ENCODE measurements at places on chromosomes 13 and 19.

DNA sequence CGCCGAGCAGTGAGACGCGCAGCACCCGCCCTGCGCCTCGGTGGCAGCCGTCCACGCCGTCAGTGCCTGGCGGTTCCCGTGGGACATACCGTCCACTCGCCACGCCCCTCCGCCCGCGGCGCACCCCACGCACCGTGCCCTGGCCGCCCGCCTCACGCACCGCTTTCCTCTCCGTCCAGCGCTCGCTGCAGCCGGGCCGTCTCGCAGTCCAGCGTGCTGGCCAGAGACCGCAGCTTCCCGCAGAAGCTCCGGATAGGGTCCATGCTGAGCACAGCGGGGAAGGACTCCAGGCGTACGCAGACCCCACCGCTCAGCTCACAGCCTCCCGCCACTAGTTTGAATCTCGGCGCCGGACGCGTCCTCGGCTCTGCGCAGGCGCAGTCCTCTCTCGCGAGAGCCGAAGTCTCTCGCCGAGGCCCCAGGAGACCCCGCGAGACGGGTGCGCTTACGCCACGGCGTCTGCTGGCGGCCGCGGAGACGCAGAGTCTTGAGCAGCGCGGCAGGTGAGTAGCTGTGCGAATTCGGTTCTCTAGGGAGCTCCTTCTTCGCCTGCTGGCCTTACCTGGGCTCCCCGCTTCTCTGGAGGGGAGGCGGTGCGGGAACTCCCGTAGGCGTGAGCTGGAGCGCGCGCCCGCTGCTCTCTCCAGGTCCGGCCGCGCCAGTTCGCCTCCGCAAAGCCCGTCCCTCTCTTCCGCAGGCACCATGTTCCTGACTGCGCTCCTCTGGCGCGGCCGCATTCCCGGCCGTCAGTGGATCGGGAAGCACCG, at the start of the genes MRPL57 and SKA3:
Gene MRPL57 (plus strand): TSS at position 444 of the 767 bp plus-strand sequence. CDS start 259 bp downstream, at position 703.
Gene SKA3 (minus strand): TSS at position 338 of the 767 bp plus-strand sequence. CDS start 75 bp downstream, at position 263.
- peak; percentile 88 for DNase-seq

DNA sequence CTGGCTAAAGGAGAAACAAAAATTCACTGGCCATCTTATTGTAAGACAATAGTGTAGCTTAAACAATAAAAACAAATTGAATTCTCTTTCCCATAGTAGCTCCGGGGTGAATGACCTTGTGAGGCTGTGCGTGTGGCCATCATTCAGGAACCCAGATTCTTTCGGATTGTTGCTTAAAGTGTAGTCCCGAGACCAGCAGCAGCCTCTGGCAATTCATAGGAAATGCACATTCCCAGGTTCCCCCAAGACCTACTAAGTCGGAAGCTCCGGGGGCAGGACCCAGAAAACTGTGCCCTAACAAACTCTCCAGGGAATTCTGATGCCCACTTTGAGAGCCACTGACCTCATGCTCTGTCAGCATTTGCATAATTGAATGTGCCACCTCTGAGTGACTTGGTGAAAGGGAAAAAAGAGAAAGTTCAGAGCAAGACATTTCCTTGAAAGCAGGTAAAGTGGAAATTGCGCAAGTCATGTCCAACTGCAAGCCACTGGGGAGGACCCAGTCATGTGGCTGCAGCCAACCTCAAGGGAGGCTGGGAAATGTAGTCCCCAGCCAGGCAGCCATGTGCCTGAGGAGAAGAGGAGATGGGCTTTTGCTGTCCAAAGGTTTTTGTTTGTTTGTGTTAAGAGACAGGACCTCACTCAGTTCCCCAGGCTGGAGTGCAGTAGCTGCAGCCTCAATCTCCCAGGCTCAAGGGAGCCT, 50.7 kb upstream of the PNMA8B start:
- DNase-seq = no peak

GRCh38 chr13:32228330-32229041, 86.7 kb downstream of the ZAR1L start:
- no peak for DNase-seq

GRCh38 chr13:29476046-29476445, 119.4 kb downstream of the SLC7A1 start:
- DNase-seq = no peak

DNA sequence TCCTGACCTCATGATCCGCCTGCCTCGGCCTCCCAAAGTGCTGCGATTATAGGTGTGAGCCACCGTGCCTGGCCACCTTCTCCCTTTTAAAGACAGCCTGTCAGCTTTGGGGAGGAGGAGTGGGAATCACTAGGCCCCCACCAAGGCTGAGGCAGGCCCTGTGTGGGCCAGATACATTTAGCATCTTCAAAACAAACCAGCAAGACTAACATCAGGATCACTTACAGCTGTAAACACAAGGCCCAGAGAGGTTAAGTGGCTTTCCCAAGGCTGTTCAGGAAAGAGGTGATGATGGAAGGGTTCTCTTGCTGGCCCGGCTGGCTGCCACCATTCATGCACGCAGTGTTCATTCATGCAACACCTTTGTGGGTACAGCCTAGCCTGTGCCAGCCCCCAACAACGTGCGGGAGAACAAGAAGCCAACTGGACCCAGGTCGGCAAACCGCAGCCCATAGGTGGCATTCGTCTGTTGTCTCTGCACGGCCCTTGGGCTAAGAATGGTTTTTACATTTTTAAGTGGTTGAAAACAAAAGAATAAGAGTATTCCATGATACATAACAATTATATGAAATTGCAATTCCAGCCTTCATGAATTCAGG, 23.0 kb downstream of the IER2 start:
- DNase-seq = no peak

DNA sequence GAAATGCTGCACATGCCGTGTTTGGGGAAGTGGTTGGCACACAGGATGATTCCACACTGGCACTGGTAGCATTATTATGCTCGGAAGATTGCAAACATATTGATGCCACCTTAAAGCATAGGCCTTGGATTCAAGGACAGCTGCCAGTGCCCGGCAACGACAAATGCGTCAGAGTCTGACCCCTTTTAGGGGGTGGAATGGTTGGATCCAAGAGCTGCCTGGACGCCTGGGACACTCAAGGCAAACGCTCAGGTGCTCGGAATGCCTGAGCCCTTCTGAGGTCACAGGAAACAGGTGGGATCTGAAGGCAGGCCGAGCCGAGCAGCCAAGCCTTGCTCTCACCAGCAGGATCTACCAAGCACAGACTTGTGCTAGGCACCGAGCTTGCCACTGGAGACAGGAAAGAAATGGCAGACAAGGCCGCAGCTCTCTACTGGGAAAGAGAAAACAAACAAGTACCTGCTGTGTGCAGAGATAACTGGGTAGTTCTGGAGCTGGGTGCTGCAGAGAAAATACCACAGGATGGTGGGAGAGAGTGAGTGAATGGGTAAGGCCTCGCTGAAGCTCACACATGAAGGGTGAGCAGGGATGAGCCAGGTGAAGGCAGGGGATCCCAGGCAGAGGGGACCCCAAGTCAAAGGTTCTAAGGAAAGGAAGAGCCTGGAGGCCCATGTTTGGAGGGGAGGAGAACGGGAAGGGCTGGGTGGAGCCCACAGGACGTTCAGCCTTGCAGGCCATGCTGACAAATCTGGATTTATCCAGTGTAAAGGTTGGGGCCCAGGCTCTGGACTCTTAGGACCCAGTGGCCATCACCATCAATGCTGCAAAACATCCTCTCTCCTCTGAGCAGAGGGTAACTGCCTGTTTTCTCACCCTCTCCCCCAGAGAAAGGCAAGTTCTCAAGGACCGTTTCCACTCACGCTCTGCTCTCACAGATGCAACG, 9.2 kb downstream of the RANBP3 start:
- no peak for DNase-seq

- DNase-seq = peak; percentile 73
Measured at GRCh38 chr13:31199849-31200636, at the start of gene B3GLCT. Gene B3GLCT (plus strand): TSS chr13:31199975. CDS start chr13:31200085, 110 bp downstream.

DNA sequence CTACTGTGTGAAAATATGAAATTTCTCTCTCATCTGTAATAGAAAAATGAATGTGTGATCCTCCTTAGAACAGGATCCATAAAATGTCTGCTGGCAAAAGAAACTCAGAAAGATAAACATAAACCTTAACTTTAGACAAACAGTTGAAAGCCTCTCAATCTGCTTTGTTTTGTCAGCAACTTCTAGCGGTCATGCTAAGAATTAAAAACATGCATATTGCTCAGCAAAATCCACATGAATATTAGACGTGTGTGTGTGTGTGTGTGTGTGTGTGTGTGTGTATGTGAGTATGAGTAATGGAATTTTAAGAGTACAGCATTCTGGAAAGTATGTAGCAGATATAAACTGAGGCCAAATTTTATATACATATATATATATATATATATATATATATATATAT, 1779.2 kb upstream of the MIR17HG start:
- no peak for DNase-seq

GRCh38 chr19:29442910-29443309, 82.9 kb upstream of the VSTM2B start:
- DNase-seq = no peak

DNA sequence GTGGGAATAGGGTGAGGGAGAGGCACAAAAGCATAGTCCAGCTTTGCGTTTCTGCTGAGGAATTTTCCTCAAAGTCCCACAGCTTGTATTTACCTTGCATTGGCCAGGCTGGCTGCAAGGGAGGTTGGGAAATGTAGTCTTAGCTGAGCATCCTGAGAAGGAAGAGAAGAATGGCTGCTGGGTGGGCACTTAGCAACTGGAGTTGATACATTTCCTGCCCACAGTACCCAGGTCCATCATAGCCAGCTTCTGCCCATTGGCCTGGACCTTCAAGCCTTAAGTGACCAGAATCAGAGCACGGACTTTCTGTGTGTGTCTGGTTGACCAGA, 112.4 kb downstream of the SIPA1L3 start:
- no peak for DNase-seq

DNA sequence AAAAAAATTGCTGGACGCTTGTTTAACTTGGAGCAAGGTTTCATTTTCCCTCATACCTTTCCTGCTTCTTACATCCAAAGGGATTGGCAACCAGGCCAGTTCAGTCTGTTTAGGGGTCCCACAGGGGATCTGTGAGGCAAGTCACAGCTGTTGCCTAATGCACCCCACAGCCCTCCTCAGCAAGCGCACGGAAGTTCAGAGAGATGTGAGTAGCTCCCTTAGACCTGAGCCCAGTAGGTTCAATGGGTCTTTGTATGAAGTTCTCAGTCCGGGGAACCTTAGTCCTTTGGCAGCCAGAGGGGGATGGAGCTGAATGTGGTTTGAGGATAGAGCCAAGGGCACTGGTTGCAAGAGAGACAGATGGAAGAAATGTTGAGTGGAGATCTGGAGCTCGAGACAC, 13.0 kb downstream of the SAMD4B start:
- no peak for DNase-seq

All from stimulated activated CD8-positive, alpha-beta memory T cell treated with anti-CD3 and anti-CD28 coated beads, Interleukin-7, amount 100 ng/mL, for 4 hours (primary cell).